GM20000 (cell line): ENCODE measurements at places on chromosomes 2 and 18.

- DNase-seq: peak; percentile 77
Observed at GRCh38 chr2:39492095-39492590, 55.1 kb upstream of the MAP4K3 start.

DNA sequence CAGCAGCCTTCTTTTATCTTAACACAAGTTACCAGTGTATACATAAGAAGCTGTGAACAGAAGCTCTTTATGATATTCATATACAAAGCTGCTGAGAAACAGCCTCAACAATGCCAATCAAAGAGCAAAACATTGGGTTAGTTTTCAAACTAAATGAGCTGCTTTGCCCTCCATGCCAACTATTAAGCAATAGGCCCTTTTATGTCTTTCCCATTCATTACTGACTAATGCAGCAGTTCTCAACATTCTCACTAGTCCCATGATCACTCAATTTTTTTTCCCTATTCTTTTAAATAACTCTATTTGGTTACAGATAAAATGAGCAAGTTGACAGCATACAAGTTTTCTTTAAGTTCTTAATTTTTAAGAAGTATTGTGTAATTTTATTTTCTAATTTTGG is 57.9 kb upstream of the FRZB start:
- no peak for DNase-seq

GRCh38 chr2:161576421-161576820 is 47.8 kb upstream of the SLC4A10 start:
- peak; percentile 18 for DNase-seq

GRCh38 chr2:139798391-139798790 is 1018.2 kb upstream of the NXPH2 start:
- DNase-seq: no peak

DNA sequence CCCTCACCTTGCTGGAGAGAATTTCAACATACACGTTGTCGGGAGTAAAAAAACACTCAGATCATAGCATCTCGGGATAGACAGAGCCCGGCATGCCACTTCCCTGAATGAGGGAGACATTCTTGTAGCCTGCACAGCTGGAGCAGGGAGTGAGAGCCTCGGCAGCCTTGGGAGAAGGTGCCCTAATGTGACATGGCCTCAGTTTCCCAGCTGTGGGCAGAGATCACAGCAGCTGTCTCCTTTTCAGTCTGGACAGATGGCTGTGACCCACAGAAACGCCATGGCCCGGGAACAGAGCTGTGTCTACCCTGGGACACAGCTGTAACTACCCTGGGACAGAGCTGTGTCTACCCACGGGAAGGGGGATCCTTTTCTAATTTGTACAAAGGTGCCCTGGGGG is 55.9 kb downstream of the HS1BP3 start:
- no peak for DNase-seq
